ENCODE measurements at places on chromosomes 2 and 18.
A peak's percentile ranks its signal among the peaks of the same experiment; 100 is the strongest.

- DNase-seq: peak; percentile 10
These were observed 10.2 kb downstream of the ZBTB14 start for GRCh38 chr18:5285326-5285725.

- DNase-seq: no peak
These were observed 17.1 kb upstream of the ATRAID start for GRCh38 chr2:27194538-27195354.

DNA sequence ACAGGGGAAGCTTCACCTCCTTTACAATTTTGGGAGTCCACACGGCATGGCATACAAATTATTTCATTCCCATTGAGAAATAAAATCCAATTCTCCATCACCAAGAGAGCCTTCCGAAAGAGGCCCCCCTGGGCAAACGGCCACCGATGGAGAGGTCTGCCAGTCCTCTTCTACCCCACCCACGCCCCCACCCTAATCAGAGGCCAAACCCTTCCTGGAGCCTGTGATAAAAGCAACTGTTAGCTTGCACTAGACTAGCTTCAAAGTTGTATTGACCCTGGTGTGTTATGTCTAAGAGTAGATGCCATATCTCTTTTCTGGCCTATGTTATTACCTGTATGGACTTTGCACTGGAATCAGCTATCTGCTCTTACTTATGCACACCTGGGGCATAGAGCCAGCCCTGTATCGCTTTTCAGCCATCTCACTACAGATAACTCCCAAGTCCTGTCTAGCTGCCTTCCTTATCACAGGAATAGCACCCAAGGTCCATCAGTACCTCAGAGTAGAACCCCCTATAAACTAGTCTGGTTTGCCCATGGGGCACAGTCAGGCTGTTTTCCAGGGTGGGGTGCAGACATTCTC, 58.3 kb downstream of the BCL11A start:
- peak; percentile 89 for DNase-seq

GRCh38 chr18:32760391-32760790, 12.4 kb downstream of the KLHL14 start:
- DNase-seq: no peak

DNA sequence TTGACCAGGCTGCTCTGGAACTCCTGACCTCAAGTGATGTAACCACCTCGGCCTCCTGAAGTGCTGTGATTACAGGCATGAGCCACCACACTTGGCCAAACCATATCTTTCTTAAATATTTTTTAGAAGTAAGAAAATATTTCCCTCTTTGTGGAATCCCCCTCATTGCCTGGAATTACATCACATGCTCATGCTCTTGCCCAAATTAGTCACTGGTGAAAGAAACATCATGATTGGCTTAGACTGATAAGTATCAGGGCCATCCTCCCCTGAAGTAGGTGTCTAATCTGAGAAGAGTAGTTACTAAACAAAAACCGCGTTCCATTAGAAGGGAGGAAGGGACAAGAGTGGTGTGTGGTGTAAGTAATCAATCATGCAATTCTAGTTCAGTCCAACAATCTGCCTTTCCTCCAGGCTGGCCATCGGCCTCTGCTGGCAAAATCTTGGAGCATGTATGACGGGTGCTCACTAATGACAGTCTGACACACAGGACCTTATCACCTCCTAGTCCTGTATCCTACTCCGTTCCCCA, 52.3 kb upstream of the SCG2 start:
- no peak for DNase-seq

DNA sequence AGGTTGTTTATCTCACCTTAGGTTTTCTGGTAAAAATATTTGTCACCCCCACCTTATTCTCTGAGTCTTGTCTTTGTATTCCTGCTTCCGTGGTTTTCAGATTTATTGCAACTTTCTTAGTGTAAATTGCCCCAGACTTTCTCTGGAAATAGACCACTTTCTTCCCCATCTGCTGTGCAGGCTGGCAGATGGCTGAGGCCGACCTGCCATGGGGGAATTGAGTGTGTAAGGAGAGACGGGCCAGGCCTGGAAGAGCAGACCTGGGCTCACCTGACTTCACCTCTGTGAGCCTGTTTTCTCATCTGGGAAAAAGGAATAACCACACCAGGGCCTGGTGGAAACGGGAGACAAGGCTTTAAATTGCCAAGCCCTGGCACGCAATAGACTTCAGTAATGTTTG, 44.9 kb downstream of the ACKR3 start:
- no peak for DNase-seq

DNA sequence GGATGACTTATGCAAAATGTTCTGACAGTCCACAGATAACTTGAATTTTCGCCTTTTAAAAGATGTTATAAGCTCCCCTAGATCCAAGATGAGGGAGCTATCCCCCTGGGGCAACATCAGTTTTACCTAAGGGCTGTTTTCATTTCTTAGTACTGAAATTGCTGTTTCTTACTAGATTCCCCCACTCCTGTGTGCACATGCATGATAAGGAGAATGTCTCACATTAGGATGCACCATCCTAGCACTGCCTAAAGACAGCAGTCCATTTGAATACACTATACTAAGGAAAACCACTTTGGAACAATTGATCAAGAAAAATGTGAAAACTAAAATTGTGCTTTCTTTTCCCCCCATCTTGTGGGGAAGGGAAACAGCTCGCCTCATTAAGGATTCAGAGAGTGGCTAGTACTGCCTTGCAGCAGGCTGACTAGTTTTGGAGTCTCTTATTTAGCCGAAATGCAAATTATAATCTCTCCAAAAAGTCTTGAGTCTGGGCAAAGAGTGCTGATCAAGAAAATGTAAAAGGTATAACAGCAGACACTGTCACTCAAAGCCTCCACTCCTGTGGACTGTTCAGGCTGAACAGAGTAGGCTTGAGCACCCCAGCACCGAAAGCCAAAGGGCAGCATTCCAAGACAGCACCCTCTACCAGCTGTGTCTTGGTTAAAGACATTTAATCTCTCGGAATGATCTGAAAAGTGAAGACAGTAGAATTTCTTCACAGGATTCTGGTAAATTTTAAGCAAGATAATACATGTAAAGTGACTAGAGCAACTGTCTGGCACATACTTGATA, 65.0 kb downstream of the ZNF385B start:
- DNase-seq: no peak

DNA sequence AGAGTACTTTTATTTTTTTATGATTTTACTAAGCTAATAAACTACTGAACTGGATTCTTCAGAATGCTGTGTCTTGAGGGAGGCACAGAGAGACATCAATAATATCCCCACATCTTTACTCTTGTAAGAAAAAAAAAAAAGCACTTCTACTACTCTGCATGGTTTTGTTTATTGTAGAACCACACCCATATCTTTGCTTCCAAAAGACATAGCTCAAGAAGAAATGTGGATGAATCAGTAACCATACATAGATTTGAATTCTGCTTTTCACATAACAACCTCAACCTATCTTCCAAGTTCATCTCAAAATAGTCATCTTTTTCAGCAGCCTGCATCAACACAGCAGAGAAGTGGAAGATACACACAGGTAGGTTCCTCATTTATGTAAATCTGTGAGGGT, 12.2 kb upstream of the COL5A2 start:
- DNase-seq: no peak

DNA sequence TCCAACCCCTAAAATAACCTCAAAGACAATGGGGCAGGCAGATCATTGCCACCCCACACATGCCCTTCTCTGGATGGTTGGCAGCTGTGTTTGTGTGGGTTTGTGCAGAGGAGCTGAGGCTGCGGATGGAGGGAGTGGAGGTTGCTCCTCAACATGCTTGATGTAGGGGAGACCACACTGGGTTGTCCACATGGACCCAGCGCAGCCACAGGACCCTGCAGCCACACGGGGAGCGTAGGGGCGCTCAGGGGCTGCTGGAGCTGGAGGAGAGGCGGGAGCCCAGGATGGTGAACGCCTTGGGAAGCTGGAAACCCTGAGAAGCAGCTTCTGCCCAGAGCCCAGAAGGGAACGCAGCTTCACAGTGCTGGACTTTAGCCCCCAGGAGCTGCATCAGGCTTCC, 56.3 kb upstream of the TMEM18 start:
- DNase-seq: no peak

- DNase-seq: no peak
These were observed 34.4 kb upstream of the PARD3B start for GRCh38 chr2:204510709-204511420.

- DNase-seq: no peak
These were observed 1245.5 kb upstream of the FAM98A start for GRCh38 chr2:34844629-34845028.

DNA sequence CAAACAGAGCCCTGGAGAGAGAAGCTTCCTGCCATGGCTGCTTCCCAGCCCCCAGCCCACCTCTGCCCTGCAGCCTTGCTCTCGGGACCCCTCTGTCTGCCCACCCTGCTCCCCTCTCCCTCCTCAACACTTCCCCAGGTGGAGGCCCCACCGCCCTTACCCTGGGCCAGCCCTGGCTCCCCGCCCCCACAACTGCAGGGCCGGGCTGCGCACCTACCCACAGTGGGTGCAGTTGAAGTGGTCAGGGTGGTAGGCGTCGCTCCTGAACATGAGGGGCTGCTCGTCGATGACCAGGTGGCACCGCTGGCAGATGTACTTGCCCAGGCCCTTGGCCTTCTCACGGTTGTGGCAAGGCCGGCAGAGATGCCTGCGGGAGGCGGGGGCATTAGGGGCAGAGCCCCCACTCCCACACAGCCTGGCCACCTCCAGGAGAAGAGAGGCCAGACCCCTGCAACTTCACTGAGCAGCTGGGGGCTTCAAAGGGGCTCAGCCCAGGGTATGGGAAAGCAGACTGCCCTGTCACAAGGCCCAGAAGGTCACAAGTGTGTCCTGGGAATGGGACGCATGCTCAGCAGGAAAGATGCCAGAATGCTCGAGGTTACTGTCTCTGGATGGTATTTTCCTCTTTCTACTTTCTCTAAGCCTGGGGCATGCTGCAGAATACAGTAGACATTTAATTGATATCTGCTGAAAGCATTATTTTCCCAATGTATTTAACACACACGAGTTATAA, 3.1 kb upstream of the GPR17 start:
- DNase-seq: no peak

DNA sequence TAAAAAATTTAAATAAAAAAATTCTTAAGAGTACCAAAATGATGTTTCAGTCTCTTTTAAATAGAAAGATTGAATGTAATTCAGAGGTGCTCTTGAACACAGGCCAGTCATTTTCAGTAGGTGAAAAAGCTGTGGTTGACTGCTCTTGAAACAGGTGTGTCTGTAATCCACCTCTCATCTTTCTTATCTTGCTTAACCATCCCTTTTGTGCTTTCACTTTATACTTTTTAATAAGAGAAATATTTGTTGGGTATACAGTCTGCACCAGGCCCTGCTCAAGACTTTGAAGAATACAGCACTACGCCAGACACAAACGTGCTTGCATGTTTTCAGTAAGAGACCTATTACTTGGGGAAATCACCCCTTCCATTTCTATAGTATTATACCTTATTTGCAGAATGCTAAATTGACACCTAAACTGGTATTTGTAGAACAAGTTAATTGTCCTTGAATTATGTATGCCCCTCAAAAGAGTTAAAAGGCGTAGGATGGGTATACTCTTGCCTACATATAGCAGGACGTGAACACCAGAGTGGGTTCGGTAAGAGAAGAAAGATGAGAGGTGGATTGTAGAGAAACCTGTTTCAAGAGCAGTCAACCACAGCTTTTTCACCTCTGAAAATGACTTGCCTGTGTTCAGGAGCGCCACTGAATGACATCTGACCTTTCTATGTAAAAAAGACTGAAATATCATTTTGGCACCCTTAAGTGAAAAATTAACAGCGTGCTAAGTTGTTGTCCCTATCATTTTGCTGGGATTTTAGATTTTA, 4.0 kb upstream of the RTN4 start:
- DNase-seq: no peak

GRCh38 chr18:10072671-10073175, 158.9 kb downstream of the VAPA start:
- no peak for DNase-seq

- DNase-seq: peak; percentile 50
These were observed 2.7 kb upstream of the PPP4R1 start for GRCh38 chr18:9617006-9617542.

DNA sequence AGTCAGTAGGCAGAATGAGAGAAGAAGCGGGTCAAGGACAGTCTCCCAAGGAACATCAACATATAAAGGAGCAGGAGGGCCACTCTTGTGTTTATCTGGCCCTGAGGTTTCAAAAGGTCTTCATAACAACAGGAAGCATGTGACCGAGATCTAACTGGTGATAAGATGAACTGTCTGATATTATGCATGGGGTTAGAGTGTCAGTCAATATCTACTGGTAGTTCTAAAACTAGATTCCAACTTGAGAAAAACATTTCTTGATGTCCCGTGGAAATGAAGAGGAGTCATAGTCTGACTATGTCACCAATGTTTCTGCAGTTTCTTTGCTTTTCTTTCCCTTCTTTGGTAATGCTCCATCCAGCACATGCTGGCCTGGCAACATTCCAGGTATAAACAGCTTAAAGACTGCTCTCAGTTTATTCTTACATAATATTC, 77.5 kb upstream of the ITPRID2 start:
- DNase-seq: peak; percentile 53

DNA sequence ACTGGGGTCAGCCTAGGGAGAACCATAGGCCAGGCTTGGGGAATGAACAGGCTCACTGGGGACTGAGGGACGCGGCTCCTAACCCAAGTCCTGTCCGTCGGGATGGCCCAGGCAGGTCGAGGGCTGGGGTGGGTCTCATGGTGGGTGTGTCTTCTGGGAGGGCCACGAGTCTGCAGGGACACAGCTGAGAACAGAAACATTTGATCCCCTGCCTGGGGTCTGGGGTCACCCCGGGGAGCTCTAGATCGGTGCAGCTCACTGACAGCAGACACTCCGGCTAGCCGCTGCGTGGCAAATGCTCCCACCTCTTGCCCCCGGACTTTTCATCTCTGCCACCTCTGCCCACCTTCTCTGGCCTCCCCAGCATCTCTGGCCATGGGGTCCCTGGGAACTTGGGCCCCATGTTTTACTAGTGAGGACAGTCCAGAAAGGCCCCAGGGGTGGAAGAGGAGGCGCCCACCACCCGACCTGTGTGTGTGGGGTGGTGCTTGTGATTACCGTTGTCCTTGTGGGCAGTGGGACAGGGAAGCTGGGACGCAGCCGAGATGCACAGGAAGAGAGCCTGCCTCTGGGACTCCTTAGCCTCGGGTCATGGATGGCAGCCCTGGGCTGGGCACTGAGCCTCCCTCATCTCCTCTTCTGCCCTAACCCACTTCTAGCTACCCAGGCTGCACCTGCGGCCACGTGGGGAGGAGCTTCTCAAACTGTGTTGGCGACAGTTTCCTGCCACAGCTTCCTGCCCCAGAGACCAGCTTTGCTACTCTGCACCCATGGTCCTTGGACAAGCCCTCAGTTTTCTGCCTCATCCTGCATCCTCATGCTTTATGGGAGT, 4.9 kb downstream of the ZAP70 start:
- DNase-seq: peak; percentile 58

- no peak for DNase-seq
These were observed 82.8 kb downstream of the TMEM17 start for GRCh38 chr2:62423235-62423634.

All from hematopoietic multipotent progenitor cell treated with erythropoietin and hydrocortisone succinate and interleukin-3 and kit ligand, for 6 days (in vitro differentiated cells).